ENCODE measurements at places on chromosomes 5 and 9. TPM values are rescaled to one million over a fixed set of nuclear protein-coding genes. Genes with fewer than 3 reads are reported as not detected.
A peak's percentile ranks its signal among the peaks of the same experiment; 100 is the strongest.

GRCh38 chr9:130340011-130340410 is 74.5 kb downstream of the HMCN2 start:
- no peak for DNase-seq

GRCh38 chr5:156716591-156717380 is 133.3 kb upstream of the PPP1R2B start:
- no peak for DNase-seq

GRCh38 chr5:40166802-40167201 is 512.9 kb upstream of the PTGER4 start:
- DNase-seq = peak; percentile 44

Gene PRRX2
- total RNA-seq = 0.44 TPM

DNA sequence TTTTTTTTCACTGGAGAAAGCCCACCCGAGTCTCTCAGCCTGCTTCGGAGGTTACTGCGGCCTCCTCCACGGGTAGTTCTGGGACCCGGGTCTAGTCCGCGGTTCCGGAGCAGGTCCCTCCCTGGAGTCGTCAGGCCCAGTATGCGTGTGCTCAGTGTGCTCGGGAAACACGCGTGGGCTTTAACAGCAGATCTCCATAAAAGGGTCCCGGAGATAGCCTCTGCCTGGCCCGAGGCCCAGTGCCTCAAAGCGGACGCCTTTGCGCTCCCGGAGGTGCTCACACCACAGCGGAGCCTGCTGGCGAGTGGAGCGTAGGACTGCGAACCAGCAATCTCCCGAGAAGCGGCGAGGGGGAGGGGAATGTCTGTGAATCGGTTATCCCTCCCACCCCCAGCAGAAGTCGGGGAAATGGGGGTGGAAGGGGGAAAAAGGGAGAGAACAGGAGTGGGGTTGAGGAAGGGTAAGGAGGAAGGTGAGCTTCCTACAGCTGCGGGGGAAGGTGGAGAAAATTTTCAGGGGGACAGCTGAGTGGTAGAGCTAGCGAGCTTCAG is 28.7 kb downstream of the CDKN2A start:
- peak; percentile 87 for DNase-seq

- DNase-seq = no peak
Measured at GRCh38 chr5:42842921-42843641, 31.4 kb upstream of the SELENOP start.

DNA sequence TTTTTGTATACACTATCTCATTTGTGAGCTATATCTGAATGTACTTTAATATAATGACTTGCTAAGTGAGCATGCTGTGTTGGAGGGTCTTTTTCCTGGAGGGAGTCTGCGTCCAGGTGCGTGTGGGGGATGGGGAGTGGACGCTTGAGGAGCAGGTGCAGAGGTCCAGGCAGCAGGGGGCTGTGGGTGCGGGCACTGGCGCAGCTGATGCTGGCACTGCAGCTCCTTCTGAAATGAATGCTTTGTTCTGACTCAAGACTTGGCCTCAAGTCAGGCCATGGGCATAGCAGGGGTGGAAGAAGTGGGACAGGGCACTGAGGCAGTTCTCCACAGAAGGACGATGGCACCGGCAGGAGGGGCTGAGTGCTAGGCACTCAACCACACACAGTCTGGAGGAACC is 165.7 kb upstream of the IRX1 start:
- DNase-seq = no peak

DNA sequence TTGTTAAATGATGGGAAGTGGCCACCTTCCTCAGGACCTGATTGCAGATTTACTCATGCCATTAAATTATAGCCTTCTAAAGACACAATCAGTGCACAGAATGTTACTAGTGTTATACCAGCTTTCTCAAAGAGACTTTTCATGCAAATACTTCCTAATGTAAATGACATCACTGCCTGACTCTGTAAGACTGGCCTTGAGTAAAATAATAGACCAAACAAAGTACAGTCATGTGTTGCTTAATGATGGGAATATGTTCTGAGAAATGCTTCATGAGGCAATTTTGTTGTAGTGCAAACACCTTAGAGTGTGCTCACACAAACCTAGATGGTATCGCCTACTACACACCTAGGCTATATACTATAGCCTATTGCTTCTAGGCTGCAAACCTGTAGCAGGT is 17.0 kb upstream of the C1QTNF3 start:
- no peak for DNase-seq

Gene PCDHAC1
- total RNA-seq = under 0.01 TPM

DNA sequence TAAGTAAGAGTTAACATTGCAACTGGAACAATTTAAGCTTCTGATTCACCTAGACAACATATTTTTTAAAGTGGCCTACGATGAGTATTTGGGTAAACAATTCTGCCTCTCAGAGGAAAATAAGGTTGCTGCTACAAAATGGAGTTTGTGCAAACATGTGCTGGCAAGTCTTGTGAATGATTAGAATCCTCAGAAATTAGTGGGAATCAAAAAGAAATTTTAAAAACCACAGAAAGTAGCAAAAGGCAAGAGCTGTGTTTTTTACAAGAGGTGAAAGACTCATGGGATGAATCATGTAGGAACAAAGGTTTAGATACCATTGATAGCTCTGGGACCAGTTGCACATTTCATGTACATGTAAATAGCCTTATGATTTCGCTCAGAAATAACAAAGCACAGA is 561.6 kb downstream of the TAF11L14 start:
- no peak for DNase-seq

Gene GPR151
- not detected for total RNA-seq
